H9 (cell line): ENCODE measurements at places on chromosomes 3 and 15. TPM values are rescaled to one million over a fixed set of nuclear protein-coding genes. Genes with fewer than 3 reads are reported as not detected.

DNA sequence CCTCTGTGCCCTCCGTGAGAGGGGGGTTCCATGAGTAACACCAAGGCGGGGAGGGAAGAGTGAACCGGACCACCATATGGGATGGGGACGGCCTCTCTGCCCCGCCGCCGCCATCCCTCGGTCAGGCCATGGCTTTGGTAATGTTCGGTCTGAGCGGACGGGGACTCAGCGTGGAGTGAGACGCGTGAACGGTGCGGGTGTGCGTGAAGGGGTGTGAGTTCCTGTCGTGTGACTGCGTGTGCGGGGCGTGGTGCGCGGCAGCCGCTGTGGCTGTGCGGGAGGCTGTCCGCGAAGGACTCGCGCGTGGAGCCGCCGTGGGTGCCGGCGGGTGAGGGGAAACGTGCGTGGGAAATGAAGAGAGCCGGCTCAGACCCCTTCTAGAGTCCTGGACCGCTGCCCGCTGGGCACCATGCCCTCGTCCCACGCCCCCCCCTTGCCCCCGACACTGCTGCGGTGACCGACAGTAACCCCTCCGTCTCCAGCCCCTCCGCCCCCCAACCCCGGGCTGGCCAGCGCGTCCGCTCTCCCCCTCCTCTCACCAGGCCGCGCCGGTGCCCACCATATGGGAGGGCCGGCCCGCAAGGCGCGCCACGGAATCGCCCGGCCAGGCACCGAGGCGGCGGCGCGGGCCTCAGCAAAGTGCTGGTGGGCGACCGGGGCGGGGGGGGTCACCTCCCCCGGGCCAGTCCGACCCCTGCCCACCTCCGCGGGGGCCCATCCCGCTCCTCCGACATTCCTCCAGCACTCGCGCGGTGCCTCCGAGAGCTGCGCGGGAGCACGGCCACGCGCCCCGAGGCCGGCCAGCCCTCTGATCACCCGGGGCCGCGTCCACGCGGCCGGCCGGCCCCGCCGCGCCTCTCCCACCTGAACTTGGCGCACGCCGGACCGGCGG, 589 bp downstream of the KLF15 start:
- DNase-seq = no peak
- peak overlapping the region; percentile 76 for H3K4me3 ChIP-seq
- H3K4me1 ChIP-seq = no peaks in the 10 kb centered on the region
- peaks cover 6% of the 10 kb centered on the region for H3K36me3 ChIP-seq

- peaks cover 40% of the 10 kb centered on the region for H3K36me3 ChIP-seq
- H3K4me3 ChIP-seq = no peak overlapping the region
- no peaks in the 10 kb centered on the region for H3K4me1 ChIP-seq
- no peak overlapping the region for H3K27ac ChIP-seq
- no peak for DNase-seq
- H3K27me3 ChIP-seq = no peaks in the 10 kb centered on the region
Measured at GRCh38 chr3:177041021-177041729, 156.1 kb downstream of the TBL1XR1 start.

CASR gene
- total RNA-seq = 0.02 TPM in 1 of 2 replicates, not detected in the other

ATP10A gene
- total RNA-seq = 3.9 and 4.4 TPM in 2 replicates

DNA sequence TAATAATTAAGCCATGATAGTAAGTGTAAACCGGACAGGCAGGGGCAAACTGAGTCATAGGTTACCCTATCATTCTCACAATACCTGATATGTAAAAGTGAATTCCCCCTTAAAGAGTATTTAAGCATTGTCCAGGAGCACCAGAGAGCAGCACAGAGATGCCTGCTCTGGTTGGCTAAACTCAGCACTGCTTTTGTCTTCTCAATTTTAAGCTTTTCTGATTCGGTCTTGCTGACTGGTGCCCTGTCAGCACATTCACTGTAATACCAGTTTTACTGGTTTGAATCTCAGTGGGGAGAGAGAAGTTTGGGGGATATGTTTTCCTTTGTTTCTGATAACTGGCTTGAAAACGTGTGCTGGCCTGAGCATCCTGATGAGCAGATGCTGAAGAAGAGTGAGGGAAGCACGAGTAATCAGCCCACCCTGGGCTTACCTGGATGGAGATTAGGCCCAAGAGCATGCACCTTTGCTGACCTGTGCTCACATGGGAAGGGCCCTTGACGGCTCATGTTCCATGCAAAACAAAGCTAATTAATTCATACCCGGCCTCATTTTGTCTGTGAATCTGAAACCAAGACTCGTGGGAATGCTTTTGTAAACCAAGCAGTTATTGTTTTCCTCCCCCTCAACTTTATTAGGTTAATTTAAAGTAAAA, 208.5 kb upstream of the MRPL3 start:
- H3K4me3 ChIP-seq = no peak overlapping the region
- H3K4me1 ChIP-seq = peaks cover 3% of the 10 kb centered on the region; the same call in 1 of the 2 replicates
- H3K36me3 ChIP-seq = no peaks in the 10 kb centered on the region; the same call in 2 of the 3 replicates
- peak; percentile 32 for DNase-seq
- no peak overlapping the region for H3K27ac ChIP-seq

FOXB1 gene
- total RNA-seq = 3.5 and 3.7 TPM in 2 replicates

- no peaks in the 10 kb centered on the region for H3K27me3 ChIP-seq
- H3K36me3 ChIP-seq = no peaks in the 10 kb centered on the region
- H3K4me3 ChIP-seq = no peak overlapping the region
- H3K4me1 ChIP-seq = no peaks in the 10 kb centered on the region
Measured at GRCh38 chr15:76996526-76997401, 1.8 kb downstream of the PSTPIP1 start.

TPRG1 gene
- total RNA-seq = 0.20 and 0.66 TPM in 2 replicates

- H3K27me3 ChIP-seq = no peaks in the 10 kb centered on the region
- H3K36me3 ChIP-seq = no peaks in the 10 kb centered on the region
- H3K4me3 ChIP-seq = no peak overlapping the region
- no peak for DNase-seq
Measured at GRCh38 chr3:49649576-49649975, 24.6 kb upstream of the APEH start.

CLSTN2 gene
- total RNA-seq = 0.66 and 0.68 TPM in 2 replicates

- DNase-seq = no peak
- no peak overlapping the region for H3K27ac ChIP-seq
Measured at GRCh38 chr15:68252925-68253534, 23.5 kb upstream of the CLN6 start.

DNA sequence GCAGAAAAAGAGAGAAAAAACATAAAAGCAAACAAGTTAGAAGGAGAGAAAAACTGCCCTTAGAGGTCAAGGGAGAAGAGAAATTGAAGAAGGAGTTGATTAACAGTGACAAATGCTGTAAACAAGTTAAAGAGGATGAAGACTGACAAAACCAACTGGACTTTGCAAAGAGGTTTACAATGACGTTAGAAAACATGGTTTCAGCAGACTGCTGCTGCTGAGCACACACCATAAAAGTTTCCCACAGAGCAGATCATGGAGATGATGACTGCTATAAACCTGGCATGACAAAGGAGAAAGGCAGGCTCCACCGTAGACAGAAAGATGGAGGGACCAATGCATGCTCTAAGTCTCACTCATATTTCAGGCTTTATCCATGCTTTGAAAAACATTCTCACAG, 78.7 kb downstream of the POLQ start:
- peaks cover 39% of the 10 kb centered on the region for H3K36me3 ChIP-seq
- no peaks in the 10 kb centered on the region for H3K27me3 ChIP-seq
- no peak overlapping the region for H3K4me3 ChIP-seq
- no peaks in the 10 kb centered on the region for H3K4me1 ChIP-seq
- DNase-seq = no peak

DNA sequence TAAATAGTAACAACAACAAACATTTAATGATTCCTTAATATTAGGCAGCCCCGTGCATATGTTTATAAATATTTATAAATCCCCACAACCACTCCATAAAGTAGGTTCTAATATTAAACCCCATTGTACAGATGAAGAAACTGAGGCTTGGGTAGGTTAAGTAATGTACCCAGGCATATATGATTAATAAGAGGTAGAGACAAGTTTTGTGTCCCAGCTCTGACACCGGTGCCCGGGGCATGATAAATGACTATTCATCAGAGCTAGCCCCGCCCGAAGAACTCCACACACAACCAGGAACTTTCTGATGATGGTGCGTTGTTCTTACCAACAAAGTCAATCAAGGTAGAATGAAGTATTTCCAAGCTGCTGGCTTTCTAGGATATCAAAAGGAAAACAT, 19.4 kb downstream of the CDCP1 start:
- H3K4me1 ChIP-seq = no peaks in the 10 kb centered on the region; the same call in 1 of the 2 replicates
- no peaks in the 10 kb centered on the region for H3K36me3 ChIP-seq
- no peak for DNase-seq
- H3K27ac ChIP-seq = no peak overlapping the region
- H3K27me3 ChIP-seq = no peaks in the 10 kb centered on the region

ATP13A5 gene
- not detected in 2 replicates for total RNA-seq

DNA sequence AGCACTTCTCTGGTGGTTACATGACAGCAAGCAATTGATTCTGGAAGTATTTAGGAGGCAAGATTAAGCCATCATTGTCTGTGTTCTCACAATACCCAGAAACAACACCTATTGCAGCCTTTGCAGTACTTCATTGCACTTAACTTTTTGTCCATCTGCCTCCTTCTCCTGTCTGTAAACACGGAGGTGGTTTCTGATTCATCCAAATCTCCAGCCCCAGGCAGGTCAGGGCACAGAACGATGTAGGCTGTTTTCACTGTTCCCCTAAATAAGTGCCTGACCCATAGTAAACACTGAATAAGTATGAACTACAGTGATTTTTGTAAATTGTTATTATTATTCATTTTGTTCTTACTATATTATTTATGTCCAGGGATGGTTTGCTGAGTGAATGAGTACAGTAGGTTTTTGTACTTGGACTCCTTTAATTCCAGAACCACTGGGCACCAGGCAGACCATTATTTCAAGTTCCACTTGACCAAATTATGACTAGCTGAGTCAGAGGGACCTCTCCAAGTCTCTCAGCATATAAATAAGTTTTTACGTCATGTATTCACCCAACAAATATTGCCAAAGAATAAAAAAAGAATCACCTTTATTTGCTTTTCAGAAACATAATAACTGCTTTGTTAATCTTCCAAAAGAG, 283.3 kb upstream of the TRIM42 start:
- H3K27ac ChIP-seq = no peak overlapping the region
- no peaks in the 10 kb centered on the region for H3K36me3 ChIP-seq
- no peaks in the 10 kb centered on the region for H3K4me1 ChIP-seq
- H3K27me3 ChIP-seq = no peaks in the 10 kb centered on the region

DNA sequence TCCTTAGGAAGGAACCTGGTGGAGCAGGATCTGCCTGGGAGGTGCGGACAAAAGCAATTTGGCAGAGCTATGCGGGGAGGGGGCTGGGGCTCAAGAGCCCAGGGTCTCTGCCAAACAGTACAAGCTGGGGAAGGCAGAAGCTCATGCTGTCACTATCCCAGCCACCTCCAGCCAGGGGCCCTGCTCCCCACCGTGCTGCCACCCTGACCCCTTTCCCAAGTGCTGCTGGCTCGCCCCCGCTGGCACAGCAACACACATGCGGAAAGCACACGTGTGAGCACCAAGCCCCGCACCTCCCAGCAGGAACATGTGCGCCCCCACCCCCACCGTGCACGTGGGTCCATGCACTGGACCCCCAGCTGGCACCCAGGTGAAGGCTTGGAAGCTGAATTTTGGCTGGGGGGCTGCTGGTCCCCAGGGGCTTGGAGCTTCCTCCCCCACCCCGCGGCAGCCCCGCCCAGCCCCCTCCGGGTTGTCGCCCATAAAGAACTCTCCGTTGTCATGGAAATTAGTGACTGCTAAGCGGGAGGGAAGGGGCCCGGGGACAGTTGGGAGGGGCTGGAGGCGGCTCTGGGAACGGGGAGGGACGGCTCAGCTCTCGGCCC, 742 bp downstream of the CAMKV start:
- no peaks in the 10 kb centered on the region; the same call in 1 of the 2 replicates for H3K36me3 ChIP-seq
- peaks cover 10% of the 10 kb centered on the region; the same call in 1 of the 2 replicates for H3K4me1 ChIP-seq
- DNase-seq = peak; percentile 69
- H3K27me3 ChIP-seq = no peaks in the 10 kb centered on the region

GRCh38 chr15:76253691-76254473, 57.4 kb downstream of the ETFA start:
- H3K27me3 ChIP-seq = no peaks in the 10 kb centered on the region
- peaks cover 2% of the 10 kb centered on the region; the same call in 1 of the 2 replicates for H3K4me1 ChIP-seq
- H3K27ac ChIP-seq = no peak overlapping the region
- peak; percentile 67 for DNase-seq
- peaks cover 4% of the 10 kb centered on the region for H3K36me3 ChIP-seq

TMC3 gene
- not detected in 2 replicates for total RNA-seq

SPATA12 gene
- total RNA-seq = 0.11 and 0.22 TPM in 2 replicates

TRIM42 gene
- not detected in 2 replicates for total RNA-seq

GPR160 gene
- 14.1 and 15.4 TPM in 2 replicates for total RNA-seq

DNA sequence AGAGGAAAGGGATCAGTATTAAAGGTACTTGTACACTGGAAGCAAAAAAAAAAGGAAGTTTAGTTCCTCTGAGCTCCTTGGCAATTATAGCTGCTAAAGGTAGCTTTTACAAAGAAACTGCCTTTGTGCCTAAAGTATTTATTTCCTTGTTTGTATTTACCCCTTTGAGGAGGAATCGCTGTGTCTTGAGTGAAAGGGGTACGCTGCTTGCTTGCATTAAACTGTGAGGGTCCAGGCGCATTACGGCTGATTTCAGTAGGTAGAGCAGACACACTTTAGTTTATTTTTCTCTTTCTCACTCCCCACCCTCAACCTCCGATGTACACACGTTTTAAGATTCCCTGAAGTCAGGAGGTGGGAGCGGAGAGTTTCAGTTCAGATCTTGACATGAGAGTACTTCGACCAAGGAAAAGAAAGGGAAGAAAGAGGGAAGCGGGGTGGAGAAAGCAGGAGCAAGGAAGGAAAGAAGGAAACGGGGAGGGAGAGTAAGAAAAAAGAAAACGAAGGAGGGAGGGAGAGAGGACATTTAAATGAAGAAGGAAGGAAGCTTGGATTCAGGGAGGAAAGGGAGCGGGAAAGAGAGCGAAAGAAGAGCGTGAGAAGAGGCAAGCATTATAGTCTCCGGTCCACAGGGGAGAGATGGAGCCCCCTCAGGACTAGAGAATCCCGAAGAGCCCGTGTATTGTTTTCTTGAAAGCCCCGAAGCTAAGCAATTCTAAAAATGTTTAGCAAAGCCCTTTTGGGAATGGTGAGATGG, 1.2 kb upstream of the MME start:
- no peaks in the 10 kb centered on the region for H3K27me3 ChIP-seq
- peaks cover 9% of the 10 kb centered on the region for H3K36me3 ChIP-seq
- peak overlapping the region; percentile 86 for H3K4me3 ChIP-seq
- no peak for DNase-seq

THRB gene
- 6.8 and 8.6 TPM in 2 replicates for total RNA-seq

DNA sequence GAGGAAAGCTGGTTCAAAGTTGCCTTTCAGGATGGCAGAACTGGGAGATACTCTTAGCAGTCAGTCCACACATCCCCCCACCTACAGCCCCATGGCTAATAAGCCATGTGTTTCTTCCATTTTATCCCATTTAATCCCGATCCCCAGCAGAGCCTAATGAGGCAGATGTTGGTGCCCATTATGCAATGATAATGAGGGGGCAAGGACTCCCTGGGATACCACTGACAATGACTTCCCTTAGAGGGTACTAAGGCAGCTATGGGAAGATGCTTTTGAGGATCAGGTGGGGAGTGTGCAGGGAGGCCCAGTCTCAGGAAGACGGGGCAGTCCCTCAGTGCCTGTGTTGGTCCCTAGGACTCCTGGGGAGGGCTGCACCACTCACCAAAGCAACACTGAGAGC, 43.8 kb upstream of the TBC1D21 start:
- DNase-seq = no peak
- no peaks in the 10 kb centered on the region for H3K4me1 ChIP-seq
- H3K4me3 ChIP-seq = no peak overlapping the region
- no peak overlapping the region for H3K27ac ChIP-seq

GRCh38 chr3:17964108-17964507, 221.7 kb upstream of the TBC1D5 start:
- H3K4me1 ChIP-seq = no peaks in the 10 kb centered on the region
- H3K36me3 ChIP-seq = no peaks in the 10 kb centered on the region
- H3K27me3 ChIP-seq = no peaks in the 10 kb centered on the region
